AG09319 (cell line): ENCODE measurements at places on chromosomes 4 and X.

DNA sequence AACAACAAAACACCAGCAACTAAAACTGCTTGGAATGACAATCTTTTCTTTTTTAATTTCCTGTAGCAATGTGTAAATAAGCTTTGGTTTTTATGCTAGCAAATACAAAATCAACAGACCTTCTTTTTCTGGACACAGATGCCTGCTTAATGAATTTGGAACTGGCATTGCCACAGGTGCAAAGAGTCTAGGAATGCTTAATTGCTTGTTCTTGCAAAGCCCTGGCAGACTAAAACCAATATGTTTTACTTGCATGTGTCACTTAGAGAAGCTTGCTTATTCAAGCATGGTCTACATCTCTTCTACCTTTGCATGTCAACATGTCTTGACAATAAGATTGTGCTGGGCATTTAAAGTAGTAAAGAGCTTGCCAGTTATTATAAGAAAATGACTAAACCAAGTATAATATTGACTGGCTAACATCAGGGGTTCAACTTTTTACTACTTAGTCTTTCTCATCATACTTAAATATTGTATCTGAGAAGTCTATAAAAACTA, 656.7 kb upstream of the NDST4 start:
- DNase-seq: no peak

- DNase-seq: no peak
Observed at GRCh38 chr4:88969271-88969670, 87.7 kb downstream of the FAM13A start.

GRCh38 chrX:905848-906566, 275.4 kb downstream of the SHOX start:
- DNase-seq: no peak

DNA sequence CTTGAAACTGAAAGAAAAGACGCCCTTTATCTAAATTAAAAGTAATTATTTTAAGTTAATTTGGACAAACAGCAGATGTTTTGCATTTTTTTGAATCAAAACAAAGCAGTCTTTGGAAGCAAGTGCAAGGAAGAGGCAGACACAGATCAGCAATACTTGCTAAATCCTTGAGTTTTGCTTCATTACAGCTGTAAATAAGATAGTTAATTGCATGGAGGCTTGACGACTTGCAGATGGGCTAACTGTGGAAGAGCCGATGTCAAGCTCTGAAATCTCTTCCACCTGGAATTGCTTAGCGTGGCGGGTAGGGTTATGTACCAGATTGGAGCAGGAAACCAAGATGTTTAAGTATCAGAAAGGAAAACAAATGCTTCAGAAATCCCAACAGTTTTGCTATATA, 148.8 kb downstream of the POLA1 start:
- DNase-seq: no peak

DNA sequence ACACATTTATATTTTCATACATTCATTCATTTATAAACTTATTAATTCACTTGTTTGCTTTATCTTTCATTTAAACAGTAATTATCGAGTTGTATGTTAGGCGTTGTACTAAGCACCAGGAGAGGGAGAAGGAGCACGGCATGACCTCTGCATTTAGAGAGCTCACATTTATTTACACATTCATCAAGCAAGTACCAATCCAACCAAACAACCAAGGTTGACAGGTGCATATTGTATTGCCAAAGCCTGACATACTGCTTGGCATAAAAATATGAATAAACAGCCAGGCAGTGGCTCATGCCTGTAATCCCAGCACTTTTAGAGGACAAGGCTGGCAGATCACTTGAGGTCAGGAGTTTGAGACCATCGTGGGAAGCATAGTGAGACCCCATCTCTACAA, 37.0 kb upstream of the CLNK start:
- DNase-seq: no peak

DNA sequence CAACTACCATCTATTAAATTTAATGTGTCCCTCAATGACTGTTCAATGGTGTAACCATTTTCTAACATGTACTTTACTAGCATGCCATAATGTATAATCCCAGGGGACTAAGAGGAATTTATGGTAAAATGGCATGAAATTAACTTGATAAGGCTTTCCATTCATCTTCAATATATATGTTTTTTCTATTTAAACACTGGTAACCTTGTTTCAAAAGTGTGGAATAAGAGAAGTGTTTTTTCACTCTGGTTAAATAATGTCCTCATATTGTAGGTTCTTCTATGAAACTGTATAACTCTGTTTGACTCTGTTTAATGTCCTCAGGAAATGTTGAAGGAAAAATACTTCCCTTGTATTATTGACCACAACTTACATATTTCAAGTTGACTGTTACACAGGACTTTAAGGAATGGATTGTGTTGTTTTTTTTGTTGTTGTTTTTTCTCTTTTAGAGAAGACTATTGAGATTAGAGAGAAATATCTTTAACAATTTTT, 113.8 kb upstream of the ARSJ start:
- no peak for DNase-seq

DNA sequence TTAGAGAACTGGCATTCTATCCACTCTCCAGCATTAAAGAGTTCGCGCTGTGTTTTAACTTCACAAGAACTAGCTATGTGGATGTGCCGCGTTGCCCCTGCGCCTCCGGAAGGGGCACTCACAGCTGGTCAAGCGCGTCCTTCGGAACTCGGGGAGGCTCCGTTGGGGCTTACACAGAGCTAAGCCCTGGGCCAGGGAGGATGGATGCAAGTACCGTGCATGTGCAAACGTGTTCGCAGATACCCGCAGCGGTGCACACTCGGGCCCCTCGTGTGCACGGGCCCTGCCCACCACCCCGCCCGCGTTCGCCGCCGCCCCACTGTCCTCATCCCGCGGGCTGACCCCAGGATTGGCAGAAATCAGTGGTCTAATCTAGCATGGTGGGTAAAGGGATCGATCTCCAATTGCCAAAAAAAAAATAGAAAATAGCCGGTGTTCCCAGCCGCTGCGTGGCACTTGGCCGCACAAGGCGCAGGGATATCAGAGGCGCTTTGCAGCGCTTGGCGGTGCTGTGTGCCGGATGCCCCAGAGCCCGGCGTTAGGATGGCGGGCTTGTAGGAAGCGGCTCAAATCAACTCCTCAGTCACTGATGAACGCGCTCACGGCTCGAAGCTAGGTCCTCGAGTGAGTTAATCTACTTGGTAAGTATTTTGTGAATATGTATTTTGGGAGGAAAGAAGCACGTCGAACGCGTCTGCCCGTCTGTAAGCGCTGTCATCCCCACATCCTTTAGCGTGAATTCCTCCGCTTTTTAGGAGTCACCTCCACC, 989 bp upstream of the PCDH10 start:
- DNase-seq: no peak

- DNase-seq: no peak
Observed at GRCh38 chr4:6892190-6892908, 17.3 kb upstream of the TBC1D14 start.

DNA sequence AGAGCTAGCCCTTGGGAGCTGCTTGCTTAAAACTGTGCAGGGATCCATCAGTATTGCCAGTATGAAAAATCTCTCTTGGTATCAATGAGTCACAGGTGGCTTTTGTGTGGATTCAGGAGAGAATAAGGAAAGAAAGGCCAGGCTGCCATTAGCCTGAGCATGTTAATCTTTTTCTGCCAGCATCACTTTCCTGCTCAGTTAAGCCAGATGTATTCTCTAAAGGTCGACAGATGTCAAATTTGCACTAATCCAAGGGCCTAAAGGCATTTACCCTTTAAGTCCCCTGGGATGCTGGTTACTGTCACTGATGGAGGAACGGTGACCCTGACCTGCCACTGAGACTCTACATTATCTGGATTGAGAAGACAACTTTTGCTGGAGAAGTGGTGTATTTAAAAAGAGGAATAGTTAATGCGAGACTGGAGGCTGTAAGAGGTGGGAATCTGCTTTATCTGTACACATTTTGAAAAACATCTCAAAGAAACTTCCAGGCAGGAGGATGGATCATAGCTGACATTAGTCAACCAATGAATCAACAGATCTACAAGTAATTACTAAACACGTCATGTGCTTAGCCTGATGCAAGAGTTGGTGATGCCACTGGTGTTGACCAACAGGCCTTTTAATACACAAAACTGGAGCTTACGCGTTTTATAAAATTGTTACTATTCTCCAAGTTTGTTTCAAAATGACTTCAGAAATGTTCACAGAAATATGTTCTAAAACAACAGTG, 241.4 kb upstream of the ANXA3 start:
- no peak for DNase-seq

- DNase-seq: no peak
Observed at GRCh38 chr4:75671802-75672421, 1.3 kb downstream of the G3BP2 start.

GRCh38 chrX:30814978-30815377, 74.1 kb downstream of the TAB3 start:
- DNase-seq: no peak

- DNase-seq: no peak
Observed at GRCh38 chrX:111431001-111431400, 19.0 kb upstream of the DCX start.

GRCh38 chr4:146367347-146367746, 153.0 kb downstream of the REELD1 start:
- no peak for DNase-seq

DNA sequence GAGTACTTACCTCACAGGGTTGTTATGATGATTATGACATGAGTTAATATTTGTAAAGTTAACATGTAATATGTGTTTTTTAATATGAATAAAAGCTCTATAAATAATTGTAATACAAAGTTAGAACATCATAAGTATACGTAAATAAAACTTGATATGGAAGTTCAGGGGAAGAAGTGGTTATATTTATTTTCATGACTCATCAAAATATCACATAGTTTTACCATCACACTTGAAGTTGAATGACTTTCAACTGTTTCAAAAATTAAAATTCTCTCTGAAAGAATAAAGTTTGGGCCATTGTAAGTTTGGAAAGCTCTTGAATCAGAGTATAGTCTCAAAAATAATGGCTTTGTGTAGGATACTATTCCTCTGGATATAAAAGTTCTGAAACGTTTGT, 8.3 kb downstream of the SH2D1A start:
- DNase-seq: no peak

DNA sequence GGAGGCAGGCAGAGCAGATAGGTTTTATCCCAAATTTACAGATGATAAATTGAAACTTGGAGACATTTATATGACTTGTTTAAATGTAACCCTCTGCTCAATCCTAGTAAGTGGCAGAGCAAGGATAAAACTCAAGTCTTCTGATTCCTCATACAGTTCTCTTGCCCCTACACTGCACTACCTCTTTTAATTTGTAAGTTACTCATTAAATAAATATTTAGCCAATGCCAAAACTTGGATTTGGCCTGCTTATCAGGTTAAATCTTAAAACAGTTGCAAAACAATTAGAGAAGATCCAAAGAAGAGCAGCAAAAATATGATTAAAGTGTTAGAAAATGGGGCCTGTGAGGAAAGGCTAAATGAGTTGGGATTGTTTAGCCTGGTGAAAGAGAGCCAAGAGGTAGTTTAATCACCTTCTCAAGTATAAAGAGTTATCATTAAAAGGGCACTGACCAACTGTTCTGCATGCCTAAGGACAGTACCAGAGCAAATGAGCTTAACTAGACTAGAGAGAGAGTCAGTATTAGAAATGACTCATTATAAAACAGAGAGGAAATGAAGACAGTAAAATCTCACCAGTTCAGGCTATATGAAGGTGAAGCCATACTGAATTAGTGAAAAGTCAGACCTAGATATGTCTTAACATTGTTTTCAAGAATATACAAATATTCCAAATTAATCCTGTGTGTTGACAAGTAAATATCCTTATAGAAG, 146.3 kb downstream of the GRIA3 start:
- DNase-seq: no peak

- DNase-seq: no peak
Observed at GRCh38 chr4:26175905-26176470, 144.8 kb upstream of the RBPJ start.

DNA sequence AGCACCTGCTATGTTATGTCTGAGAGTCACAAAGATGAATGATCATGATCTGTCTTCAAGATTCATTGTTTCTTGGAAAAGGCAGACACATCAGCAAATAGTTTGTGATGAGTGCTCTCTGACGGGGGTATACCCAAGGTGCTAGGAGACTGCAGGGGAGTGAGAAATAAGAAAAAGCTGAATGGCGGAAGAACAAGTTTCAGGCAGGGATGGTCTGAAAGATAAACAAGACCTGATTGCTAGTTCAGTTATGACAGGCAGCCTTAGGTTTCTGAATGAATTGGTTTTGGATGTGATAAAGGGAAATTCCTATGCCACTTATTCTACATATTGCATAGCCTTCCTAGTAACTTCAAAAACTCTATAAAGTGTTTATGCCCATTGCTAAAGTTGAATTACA, 327.0 kb upstream of the DKK2 start:
- DNase-seq: no peak

DNA sequence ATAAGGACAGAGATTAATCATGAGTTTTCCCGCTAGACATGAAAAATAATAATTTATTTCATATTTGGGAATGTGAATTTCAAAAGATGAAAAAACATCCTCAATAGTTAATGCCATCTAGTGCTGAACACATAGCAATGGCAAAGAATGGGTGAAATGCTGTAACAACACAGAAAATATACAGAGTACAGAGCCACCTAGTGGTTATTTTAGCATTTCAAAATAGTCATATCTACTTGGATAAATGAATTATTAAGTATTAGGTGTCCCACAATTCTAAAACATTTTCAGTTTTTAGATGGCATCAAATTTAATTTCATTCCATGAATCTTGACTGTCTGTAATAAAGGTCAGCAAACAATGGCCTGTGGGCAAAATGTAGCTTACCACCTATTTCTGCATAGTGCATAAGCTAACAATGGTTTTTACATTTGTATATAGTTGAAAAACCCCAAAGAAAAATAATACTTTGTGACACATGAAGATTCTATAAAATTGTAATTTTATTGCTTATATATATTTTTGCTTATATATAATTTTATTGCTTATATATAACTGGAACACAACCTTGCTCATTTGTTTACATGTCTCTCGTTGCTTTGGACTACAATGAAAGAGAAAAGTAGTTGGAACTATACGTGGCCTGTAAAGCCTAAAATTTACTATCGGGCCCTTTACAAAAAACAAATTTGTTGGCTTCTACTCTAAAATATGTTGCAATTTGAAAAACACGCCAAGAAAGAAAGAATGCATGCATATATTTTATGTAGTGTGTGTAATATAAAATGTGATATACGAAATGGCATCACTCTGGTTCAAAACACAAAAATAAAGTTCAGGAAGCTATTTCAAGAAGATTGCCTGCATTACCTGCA, 99.1 kb upstream of the FAM47C start:
- DNase-seq: peak; percentile 2

- no peak for DNase-seq
Observed at GRCh38 chr4:62495032-62495431, 1294.9 kb downstream of the ADGRL3 start.

DNA sequence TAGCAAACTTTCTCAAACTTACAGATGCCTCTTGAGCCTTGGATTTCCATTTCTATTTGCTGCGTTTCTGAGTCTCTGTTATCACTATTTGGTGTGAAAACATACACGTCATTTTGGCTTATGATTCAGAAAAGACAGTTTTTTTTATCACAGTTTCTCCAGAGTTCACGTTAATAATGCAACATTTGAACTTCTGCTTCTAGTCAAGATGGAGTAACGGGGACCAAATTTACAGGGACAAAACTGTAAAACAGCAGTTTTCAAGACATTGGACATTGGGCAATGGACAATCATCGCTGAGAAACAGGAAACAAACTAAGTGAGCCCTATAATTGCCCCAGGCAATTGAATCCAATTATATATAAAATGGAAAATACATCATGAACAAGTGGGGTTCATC, 36.2 kb upstream of the TASL start:
- DNase-seq: no peak

- no peak for DNase-seq
Observed at GRCh38 chr4:8652181-8653078, 59.9 kb downstream of the CPZ start.

GRCh38 chr4:8120501-8120900, 38.1 kb downstream of the ABLIM2 start:
- no peak for DNase-seq

- no peak for DNase-seq
Observed at GRCh38 chr4:148164557-148164956, 277.7 kb downstream of the NR3C2 start.
